CD4-positive, alpha-beta T cell treated with Interleukin-21 for 1 hour (primary cell): ENCODE measurements at places on chromosomes 12 and 14.
A peak's percentile ranks its signal among the peaks of the same experiment; 100 is the strongest.

GRCh38 chr14:72774141-72774540, 119.8 kb downstream of the DPF3 start:
- DNase-seq, result no peak

DNA sequence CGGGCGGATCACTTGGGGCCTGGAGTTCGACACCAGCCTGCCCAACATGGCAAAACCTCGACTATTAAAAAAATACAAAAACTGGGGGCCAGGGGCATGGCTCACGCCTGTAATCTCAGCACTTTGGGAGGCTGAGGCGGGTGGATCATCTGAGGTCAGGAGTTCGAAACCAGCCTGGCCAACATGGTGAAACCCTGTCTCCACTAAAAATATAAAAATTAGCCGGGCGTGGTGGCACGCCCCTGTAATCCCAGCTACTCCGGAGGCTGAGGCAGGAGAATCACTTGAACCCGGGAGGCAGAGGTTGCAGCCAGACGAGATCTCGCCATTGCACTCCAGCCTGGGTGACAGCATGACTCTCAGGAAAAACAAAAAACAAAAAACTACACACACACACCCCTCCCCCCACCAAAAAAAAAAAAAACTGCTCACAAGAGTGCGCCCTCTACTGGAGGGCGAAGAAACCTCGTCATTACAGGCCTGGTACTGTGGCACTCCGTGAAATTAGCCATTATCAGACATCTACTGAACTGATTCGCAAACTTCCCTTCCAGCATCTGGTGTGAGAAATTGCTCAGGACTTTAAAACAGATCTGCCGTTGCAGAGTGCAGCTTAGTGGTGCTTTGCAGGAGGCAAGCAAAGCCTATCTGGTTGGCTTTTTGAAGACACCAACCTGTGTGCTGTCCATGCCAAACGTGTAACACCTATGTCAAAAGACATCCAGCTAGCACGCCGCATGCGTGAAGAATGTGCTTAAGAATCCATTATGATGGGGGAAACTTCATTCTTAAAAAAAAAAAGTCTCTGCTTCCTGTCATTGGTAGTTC, 7.7 kb downstream of the PPP1R3E start:
- peak; percentile 72 for DNase-seq

- no peak for DNase-seq
Measured at GRCh38 chr12:75560167-75560566, 48.8 kb upstream of the KRR1 start.

- DNase-seq, result no peak
Measured at GRCh38 chr14:92970271-92970670, 47.3 kb downstream of the CHGA start.

DNA sequence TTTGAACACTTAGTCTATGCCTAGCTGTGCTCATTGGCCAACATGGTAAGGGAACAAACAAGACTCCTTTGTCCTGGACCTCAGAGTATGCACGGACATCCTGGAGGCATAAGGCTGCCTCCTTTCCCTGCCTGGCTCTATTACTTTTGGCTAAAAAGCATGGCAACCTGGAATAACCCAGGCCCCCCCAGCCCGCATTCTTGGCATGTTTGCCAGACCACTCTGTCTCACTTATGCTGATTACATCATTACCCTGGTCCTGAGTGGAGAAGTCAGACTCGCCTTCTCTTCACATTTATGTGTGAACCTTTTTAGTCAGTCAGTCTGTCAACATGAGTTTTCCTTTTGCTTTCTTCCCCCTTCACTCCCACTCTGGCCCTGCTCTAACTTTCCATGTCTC, 58.0 kb upstream of the ELK3 start:
- no peak for DNase-seq

DNA sequence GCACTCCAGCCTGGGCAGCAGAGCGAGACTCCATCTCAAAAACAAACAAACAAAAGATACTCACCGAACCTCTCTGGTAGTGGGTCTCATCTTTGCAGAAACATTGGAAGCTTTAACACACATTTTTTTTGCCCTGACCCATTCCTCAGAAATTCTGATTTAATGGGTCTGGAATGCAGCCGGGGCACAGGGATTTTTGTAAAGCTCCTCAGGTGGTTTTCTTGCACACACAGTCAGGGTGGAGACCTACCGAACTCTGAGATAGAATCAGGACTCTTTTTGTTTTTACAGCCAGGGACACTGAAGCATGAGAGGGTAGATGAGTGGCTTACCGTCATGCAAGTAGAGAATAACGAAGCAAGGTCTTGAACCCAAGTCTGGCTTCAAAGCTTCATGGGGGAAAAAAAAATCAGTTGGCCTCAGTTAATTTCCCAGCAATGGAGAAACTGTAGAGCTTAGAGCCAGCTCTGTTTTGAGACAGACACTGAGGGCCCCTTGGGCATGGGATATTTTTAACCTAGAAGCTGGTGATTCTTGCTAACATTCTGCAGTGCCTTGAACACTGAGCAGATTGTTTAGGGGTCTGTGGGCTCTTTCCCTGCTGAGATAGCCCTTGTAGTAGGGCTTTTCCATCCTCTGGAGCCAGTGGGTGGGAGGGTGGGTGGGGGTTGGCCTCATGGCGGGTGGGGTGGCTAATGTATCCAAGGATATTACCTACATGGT, 4.8 kb downstream of the RNU4-2 start:
- DNase-seq, result no peak

DNA sequence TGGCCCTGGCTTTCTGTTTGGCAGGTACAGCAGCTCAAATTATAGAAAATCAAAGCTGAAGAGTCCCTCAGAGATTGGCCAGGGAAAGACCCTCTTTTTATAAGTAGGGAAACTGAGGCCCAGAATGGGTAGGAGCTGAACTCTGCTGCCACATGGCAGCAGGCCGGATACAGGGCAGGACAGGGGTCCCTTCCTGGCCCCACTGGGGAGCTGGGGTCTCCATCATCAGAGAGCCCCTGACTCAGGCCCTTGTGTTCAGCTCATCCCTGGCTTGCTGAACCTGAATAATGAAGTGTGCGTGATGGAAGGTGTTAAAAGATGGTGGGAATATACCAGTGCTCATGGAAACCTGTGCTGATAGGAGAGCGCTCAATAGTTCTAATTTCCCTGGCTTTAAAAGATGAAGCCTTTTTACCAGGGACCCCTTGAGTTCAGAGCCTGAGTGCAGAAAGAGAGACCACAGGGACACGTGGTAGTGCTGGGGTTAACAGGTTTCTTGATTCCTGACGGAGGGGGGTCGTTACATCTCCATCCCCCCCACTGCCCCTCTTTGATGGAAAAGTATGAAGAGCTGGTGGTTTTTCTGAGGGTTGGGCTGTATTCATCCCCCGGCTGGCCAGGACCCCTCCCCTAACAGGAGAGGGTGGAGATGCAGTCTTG, 4.4 kb downstream of the DLK1 start:
- DNase-seq, result no peak

- no peak for DNase-seq
Measured at GRCh38 chr12:124703856-124704255, 136.4 kb upstream of the NCOR2 start.

GRCh38 chr12:54364413-54364812, at the start of gene GPR84:
GPR84 (minus strand) TSS chr12:54364486; CDS start chr12:54363851, 635 bp downstream.
- peak; percentile 36 for DNase-seq

GRCh38 chr14:61611880-61612630, 83.3 kb upstream of the HIF1A start:
- DNase-seq, result no peak

- no peak for DNase-seq
Measured at GRCh38 chr12:66813137-66813892, 134.4 kb upstream of the GRIP1 start.

- no peak for DNase-seq
Measured at GRCh38 chr14:68328509-68328908, 464.4 kb downstream of the ZFP36L1 start.

GRCh38 chr12:52692254-52692653, 11.1 kb downstream of the KRT77 start:
- no peak for DNase-seq

DNA sequence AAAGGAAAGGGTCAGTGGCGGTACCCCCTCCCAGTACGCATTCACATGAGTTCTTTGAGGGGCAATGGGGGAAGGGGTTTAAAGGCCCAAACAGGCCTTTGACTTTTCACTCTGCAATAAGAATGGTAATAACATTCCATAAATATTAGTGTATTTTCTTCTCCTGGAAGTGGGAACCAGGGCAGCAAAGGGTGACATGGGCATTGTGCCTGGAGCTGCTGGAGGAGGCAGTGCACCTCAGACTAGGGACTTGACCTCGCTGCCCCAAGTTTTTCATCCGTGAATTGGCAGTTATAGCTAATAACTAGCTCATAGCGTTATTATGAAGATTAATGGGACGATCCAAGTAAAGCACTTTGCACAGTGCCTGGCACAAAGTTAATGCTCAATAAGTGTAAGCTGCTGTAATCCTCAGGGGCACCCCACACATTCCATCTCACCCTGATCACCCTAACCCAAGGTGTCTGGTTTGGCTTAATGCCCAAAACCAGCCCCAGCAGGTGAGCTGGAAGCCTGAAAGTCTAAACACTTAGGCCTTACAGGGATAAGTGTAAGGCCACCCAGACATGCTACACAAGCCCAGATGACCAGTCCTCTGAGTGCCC, 2.8 kb upstream of the KCNH3 start:
- no peak for DNase-seq

DNA sequence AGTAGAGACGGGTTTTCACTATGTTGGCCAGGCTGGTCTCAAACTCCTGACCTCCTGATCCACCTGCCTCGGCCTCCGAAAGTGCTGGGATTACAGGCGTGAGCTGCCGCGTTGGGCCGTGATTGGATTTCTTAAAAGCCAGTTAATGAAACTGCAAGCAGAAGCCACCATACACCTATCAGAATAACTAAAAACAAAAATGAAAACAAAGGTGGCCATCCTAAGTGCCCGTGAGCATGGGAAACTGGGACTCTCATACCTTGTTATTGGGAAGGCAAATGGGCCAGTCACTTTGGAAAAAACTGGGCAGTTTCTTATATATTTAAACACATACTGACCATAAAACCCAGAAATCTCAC, 7.7 kb upstream of the TCTN1 start:
- no peak for DNase-seq

DNA sequence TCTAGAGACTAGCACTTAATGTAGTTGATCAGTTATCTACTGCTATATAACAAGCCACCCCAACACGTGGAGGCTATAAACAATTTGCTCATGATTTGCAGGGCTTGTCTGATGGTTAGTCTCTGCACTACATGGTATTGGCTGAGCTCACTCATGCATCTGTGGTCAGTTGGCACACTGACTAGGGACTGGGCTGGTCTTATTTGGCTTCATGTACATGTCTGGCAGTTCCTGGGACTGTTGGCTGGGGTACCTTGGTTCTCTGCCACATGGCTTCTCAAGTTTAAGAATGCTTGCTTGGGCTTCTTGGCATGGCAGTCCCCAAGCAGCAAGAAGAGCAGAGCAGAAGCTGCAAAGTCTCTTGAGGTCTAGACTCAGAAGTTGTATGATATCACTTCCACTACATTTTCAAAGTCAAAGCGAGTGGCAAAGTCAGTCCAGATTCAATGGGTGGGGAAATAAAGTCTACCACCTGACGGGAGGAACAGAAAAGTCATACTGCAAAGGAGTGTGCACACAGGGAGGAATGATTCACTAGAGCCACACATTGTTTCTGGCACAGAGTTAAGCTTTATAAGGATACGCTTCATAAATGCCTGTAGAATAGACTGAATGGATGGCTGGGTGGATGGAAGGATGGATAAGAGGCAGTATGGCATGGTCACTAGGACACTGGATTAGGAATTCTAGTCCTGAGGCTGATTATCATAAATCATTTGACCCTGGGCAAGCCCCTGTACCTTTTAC, 44.8 kb upstream of the PTHLH start:
- DNase-seq, result no peak

DNA sequence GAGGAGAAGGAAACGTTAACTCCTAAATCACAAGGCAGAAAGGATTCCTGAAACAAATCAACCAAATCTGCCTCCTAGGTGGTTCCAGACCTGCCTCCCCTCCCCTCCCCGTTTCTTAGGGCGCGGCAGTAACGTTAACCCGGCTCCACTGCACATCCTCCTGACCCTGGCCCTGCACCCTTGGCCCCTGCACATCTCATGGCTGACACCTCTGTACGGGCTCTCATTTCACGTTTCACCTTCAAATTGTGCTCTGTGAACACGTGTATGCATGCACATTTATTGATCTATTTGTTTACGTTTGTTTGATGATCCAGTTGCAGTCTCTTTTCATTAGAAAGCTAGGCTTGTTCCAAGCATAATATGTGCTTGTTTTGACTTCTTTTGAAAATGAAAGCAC, 358.1 kb downstream of the ADGRD1 start:
- DNase-seq, result no peak

DNA sequence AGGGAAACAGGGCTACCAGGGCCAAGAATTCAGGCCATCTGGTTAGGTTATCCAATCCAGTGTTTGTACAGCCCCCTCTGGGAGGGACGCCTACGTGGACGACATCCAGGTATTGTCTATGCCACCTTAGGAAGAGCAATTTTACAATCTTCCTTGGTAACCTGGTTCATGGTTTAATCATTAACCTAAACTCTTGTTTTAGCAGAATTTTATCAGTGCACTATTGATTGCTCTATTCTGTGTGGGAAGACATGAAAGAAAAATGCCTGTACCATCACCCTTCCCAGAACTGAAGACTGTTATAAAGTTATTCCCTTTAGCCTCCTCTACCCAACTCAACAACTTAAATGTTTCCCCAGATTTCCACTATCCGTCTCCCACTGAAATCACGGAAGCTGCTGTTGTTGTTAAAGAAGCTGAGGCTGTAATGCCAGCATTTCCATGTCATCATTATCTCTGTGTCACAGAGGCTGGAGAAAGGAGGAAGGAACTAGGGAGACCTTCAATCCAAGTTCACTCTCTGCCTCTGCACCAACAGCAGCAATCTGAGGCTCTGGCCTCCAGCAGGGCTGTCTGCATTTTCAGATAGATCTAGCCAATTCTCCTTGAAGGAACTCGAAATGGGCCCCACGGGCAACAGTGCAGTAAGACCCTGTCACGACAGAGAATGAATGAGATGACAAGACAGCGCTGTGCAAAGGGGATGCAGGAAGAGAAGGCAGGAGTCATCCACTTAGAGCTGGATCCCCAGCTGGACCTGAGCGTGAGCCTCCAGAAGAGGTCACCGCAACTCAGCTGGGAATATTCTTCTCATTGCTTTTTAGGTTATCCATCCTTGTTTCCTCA, 183.4 kb upstream of the GZMB start:
- no peak for DNase-seq

DNA sequence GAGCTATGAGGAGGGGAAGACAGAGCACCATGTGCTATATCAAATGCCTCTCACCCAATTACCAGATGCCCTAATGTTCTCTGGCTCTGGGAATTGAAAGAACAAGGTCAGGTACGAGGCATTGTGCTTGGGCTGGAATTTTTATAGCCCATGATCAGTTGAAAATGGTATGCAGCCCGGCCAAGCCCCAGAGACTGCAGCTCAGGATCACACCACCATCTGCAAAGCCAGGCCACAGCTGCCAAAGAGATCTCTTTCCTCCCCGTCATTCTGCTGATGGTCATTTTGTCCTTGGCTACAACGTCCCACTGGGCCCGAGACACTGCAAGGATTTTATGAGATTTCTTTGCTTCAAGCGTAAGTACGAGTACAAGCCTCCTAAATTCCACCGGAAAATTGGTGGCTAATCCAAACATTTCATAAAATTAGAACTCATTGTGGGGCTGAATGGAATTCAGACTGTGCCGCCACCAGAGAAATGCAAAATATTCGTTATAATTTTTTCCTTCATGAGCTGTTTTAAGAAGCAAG, 15.1 kb downstream of the NUAK1 start:
- no peak for DNase-seq
